ENCODE measurements at places on chromosomes 4 and X.

- no peak for DNase-seq
Measured at GRCh38 chrX:13688384-13688957, 457 bp upstream of the RAB9A start.

- no peak for DNase-seq
Measured at GRCh38 chr4:156545003-156545785, 426.4 kb downstream of the PDGFC start.

- no peak for DNase-seq
Measured at GRCh38 chr4:138275963-138276621, 33.9 kb upstream of the SLC7A11 start.

DNA sequence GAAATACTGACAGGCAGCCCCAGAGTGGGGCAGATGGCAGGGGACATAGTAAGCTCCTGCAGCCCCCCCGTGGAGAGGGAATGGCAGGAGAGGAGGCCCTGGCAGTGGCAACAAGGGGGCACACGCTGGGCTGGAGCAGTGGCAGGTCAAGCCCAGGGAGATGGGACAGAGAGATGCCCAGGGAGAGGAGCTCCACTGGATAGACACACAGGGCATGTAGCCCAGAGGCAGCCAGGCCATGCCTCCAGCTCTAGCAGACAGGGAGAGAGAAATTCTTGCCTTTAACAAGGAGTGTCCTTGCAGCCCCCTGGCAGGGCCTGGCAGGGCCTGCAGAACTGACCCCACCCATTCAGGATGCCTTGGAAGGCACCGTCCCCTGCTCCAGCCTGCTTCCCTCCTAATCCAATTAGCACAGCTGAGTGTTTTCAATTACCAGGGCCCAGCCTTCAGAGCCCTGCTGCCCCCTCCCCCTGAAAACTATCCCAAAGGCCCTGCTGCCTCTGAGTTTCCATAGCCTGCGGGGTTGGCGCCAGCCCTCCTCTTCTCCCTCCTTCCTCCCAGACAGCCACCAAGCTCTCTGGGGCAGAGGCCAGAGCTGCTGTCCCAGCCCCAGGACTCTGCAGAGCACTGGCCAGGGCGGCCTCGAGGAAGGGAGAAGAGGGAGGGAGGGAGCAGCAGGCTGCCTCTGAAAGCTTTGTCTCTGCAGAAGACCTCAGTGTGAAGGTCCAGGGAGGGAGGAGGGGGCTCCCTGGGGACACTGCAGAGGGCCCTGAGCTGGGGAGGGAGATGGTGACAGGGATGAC lies 12.5 kb downstream of the L1CAM start:
- DNase-seq: no peak

- peak; percentile 72 for DNase-seq
Measured at GRCh38 chr4:44629280-44629866, 22.1 kb downstream of the YIPF7 start.

GRCh38 chr4:144894573-144894972 lies 203.4 kb downstream of the ANAPC10 start:
- DNase-seq: no peak

DNA sequence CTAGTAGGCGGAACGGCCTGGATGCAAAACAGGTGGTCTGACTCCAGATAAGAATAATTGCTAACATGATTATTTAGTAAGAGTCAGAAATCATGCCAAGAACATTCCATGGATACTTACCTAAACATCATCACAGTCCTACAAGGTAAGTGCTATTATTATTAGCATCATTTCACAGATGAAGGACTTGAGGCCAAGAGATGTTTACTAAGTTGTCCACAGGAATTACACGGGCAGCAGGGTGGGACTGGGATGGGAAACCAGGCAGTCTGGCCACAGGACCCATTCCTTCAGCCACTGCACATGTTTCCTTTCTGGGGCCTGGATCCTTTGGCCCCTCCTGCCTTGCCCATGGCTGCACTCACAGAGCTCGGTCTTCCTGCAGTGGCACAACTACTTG lies 48.3 kb downstream of the ANAPC4 start:
- DNase-seq: no peak

GRCh38 chr4:57110640-57111511 lies 691 bp upstream of the IGFBP7 start:
- peak; percentile 29 for DNase-seq

DNA sequence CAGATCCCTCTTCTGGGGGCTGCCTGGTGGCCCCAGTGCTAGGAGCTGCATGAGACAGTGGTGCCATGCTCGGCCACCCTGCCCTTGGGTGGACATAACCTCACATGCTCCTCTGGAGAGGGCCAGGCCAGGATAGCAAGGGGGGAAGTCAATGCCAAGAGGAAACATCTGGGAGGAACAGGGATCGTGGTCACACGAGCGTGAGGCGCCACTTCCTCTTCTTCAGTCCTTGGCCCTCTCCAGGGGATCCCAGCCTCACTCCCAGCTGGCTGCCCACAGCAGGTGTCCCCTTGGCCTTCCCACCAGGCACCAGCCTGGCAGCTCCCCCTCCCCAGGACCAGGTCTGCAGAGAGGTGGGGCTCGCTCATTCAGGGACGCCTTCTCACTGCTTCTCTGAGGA lies 28.6 kb downstream of the TBC1D14 start:
- no peak for DNase-seq

DNA sequence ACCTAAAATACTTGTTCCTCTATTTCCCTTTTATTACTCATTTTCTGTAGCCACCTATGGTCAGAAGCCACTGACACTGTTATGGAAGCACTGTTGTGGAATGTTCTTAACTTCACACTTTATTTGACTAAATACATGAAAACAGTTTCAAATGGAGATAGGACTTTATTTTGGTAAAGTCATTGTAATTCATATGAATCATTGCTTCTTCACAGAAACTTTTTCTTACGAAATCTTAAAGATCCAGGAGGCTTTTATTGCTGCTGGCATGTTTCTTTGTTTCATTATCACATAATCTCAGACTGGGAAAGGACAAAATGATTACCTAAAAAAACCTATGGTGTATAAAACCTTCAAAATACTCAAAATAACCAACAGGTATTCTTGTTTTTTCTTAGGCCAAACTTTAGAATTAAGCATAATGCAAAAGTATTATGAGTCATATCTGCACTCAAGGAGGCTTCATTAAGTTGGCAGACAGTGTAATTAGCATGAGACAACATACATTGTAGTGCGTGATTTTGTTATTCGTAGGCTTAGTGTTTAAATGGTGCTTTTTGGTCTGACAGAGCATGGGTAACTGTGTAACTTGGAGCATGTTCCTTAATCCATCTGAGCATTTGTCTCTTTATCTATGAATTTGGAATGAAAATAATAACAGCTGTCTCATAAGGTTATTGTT lies 58.0 kb downstream of the SH3BGRL start:
- no peak for DNase-seq

- no peak for DNase-seq
Measured at GRCh38 chrX:11382930-11383329, 89.7 kb downstream of the AMELX start.

GRCh38 chrX:8873102-8873501 lies 71.9 kb upstream of the FAM9A start:
- no peak for DNase-seq

- DNase-seq: no peak
Measured at GRCh38 chr4:2515830-2516550, 20.5 kb upstream of the FAM193A start.

DNA sequence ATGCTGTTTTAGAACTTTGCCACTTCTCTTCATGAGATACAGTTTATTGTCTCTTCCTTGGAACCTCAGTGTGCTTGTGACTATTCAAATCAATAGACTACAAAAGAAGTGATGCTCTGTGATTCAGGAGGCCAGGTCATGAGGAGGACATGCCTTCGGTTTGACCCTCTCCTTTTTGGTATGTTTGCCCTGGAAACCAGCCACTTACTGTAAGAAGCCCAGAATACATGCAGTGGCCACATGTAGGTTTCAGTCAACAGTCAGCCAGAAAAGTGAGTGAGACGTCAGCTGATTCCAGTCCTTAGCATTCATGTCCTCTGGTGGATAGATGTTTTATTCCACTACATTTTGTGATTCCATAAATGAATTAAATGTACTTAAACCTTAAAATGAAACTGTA lies 328.7 kb downstream of the PCDH18 start:
- no peak for DNase-seq

DNA sequence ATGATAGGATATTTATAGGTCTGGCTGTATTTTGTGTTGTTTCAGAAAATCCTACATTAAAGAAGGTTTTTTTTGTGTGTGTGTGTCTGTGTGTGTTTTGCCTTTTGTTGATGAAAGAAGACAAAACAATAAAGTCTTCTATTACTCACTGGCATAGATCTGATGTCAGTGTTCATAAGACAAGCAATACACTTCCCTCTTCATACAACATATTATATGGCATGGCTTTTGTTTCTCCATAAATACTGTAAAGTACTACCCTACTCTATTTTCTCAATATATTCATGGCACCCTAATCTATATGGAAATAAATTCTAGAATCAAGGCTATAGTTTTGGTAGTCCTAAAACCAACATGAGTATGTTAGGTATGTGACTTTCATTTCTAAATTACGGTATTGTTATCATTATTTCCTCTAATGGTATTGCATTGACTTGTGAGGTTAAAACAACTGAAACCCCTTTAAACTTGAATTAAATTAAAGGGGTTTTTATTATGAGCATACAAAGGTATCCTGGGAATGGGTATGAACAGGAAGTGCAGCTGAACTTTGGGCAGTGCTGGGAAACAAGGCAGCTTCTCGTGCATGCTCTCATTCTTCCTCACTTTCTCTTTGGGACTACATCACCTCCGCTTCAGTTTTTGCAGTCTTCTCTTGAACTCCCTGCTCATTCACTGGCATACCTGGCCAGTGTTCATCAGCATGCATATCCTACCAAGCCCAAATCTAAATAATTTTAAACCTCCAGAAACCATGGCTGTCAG lies 70.5 kb upstream of the PRSS48 start:
- DNase-seq: no peak

DNA sequence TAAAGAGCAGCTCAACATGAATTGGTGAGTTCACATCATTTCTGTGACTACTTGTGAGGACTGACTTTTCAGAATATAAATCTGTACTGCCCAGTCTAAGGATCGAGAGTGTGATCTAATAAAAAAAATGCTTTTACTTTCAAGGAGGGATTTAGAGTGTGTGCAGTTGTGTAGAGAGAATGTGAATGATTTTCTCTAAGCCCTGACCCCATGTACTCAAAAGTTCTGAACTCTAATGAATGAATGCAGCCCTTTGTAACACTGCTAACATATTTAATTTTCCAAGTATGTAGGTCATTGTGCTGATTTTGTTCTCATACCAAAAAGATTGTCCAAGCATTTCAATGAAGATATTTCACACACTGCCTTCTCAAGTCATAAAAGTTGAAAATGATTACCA lies 92.5 kb upstream of the STOX2 start:
- DNase-seq: no peak

DNA sequence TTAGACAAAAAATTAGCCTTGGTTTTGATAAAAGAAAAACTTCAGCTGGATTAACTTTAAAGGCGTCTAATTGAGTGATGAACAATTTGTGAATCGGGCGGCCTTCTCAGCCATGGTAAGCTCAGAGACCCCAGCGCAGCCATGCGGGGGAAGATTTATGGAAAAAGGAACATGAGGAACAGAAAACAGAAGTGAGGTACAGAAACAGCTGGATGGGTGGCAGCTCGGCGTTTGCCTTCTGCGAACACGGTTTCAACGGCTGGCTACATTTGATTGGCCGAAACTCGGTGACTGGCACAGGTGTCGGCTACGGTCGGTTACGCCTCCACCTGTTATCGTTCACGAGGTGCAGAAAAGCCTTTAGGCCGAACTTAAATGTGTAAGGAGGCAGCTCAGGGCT lies 401.4 kb upstream of the FAT1 start:
- no peak for DNase-seq

- DNase-seq: no peak
Measured at GRCh38 chrX:40290517-40290916, 192.8 kb upstream of the BCOR start.

GRCh38 chr4:16187455-16187854 lies 38.8 kb downstream of the TAPT1 start:
- no peak for DNase-seq

- no peak for DNase-seq
Measured at GRCh38 chr4:48122756-48123155, 11.3 kb downstream of the TXK start.

DNA sequence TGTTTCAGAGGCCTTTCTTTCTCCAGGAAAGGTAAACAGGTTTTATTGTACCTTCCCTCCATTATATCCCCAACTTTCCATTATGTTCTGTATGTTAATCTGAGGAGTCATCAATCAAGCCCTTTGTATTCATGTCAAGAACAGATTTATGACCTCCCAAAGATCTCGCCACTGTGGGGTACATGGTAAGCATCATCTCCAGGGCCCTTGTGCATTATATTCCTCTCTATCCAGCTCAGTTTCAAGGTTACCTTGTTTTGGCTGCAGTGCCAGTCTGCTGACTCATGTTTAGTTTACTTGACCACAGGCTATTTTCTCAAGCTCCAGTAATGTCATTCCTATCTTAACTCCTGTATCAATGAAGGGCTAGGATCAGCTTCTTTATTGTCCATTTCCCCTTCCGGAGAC lies 125.1 kb upstream of the FRMPD4 start:
- DNase-seq: no peak

All from hepatocyte (in vitro differentiated cells).